ENCODE measurements at places on chromosomes 7 and 10. TPM values are rescaled to one million over a fixed set of nuclear protein-coding genes. Genes with fewer than 3 reads are reported as not detected.

SUN3 gene
- total RNA-seq: not detected

DNA sequence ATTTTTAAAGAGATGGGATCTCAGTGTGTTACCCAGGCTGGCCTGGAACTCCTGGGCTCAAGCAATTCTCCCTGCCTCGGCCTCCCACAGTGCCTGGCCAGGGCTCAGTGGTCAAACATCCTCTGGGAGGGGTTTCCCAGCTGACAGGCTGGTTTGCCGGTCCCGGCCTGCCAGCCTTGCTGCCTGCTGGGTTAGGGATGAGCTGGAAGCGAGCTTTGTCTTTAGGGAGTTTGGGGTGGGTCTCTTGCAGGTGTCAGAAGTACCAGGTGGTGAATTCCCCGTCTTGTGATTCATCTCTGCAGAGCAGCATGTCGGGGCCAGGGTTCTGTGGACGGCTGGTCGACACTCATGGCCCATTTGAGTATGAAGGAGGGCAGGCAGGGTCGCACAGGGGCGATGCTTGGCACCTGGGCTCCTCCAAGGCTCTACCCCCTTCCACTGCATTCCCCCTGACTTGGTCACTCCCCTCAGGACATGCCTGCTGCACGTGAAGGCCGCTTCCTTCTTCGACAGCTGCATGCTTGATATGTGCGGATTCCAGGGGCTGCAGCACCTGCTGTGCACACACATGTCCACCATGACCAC lies 30.3 kb downstream of the ZAN start:
- no peak for DNase-seq

- no peak for DNase-seq
These were observed 230.3 kb upstream of the MDFIC start for GRCh38 chr7:114691605-114692004.

- DNase-seq: no peak
These were observed 32.9 kb upstream of the CRYGN start for GRCh38 chr7:151472644-151473380.

DNA sequence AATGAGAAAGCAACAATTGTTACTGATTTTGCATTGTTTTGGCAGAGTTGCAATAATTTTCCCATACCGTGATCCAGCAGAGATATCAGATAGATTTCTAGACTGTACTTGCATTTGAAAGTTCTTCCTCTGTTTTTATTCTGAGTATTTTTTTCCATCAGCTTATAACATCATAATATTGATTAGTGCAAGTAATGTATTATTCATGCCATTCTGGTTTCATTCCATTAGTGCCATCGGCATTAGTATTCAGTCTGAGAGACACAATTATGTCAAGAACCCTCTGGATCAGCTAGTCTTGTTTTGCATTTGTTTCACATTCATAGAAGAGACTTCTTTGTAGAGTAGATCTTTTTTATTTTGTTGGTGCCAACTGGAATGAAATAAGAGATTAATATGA lies 304.0 kb downstream of the BBS9 start:
- DNase-seq: no peak

- DNase-seq: no peak
These were observed 239.2 kb upstream of the GLI3 start for GRCh38 chr7:42476255-42476654.

All from mucosa of descending colon (tissue), 3 donors.